ENCODE measurements at places on chromosomes 3 and 15.

DNA sequence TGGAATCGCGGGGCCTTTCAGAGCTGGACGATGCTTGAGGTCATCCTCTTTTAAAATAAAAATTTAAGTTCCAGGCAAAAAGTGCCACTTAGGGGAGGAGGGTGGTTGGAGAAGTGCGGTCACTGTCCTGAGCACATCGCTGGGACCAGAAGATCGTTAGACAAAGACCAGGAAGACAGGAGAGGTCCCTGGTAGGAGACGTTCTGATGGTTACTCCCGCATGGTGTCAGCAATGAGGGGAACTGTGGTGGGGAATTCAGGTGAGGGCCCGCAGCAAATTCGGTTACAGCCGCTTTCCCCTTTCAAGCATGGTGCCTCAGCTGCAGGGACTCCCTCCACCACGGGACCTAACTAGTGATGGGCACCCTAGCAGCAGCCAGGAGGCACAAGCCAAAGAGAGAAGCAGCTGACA is 1.0 kb upstream of the ISY1 start:
- DNase-seq: peak; percentile 16

- peak; percentile 39 for DNase-seq
These were observed 3.3 kb downstream of the TUBGCP5 start for GRCh38 chr15:23035964-23036566.

- DNase-seq: no peak
These were observed 34.1 kb upstream of the WNT5A start for GRCh38 chr3:55521064-55521737.

DNA sequence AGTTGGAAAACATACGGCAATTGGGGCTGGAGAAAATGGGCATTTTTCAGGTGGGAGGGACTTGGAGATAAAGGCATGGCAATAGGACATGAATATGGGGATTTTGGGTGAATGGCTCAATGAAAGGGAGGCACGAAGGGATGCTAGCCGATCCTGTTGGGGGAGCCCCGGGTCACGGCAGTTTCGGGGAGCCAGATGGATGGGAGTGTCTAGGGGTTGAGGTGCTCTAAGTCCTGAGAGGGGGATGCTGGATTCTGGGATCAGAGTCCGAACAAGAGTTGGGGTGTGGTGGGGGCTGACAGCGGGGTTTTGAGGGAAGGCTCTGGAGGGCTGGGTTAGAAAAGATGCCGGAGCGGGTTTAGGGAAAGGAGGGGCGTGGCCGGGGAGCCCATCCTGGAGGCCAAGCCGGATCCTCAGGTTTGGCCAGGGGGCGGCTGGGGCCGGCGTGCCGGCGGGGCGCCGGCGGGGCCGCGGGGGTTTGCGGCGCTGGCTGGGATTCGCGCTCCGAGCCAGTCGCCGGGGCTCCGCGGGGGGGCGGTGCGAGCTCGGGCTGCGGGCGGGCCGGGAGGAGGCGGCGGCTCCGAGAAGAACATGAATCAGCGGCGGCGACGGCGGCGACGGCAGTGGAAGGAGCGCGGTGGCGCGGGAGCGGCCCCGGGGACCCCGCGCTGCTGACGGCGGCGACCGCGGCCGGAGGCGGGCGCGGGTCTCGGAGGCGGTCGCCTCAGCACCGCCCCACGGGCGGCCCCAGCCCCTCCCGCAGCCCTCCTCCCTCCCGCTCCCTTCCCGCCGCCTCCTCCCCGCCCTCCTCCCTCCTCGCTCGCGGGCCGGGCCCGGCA is at the start of gene TYRO3:
TSS of gene TYRO3 (plus strand) at position 813 of the 839 bp plus-strand sequence. CDS start 46 bp downstream, outside the sequence.
- peak; percentile 72 for DNase-seq

GRCh38 chr3:148789146-148789545 is 38.5 kb upstream of the CPB1 start:
- no peak for DNase-seq

GRCh38 chr3:37899101-37899707 is 37.5 kb downstream of the CTDSPL start:
- DNase-seq: no peak

DNA sequence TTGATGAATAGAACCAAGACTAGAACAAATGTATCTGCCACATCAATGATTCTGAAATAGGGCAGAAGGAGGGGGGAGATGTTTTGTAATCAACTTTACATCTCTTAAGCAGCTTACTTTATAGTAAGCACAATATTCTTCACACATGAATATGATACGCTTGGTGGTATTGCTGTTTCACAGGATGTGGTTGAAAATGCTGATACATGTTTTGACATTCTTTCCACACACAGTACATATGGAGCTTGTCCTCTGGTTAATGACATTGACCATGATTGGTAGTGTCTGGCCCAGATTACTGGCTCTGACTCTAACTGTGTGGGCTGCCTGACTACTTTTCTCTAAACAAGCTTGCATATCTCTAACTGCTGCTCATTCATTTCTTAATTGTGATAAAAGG is 168.9 kb downstream of the KLHL25 start:
- no peak for DNase-seq

DNA sequence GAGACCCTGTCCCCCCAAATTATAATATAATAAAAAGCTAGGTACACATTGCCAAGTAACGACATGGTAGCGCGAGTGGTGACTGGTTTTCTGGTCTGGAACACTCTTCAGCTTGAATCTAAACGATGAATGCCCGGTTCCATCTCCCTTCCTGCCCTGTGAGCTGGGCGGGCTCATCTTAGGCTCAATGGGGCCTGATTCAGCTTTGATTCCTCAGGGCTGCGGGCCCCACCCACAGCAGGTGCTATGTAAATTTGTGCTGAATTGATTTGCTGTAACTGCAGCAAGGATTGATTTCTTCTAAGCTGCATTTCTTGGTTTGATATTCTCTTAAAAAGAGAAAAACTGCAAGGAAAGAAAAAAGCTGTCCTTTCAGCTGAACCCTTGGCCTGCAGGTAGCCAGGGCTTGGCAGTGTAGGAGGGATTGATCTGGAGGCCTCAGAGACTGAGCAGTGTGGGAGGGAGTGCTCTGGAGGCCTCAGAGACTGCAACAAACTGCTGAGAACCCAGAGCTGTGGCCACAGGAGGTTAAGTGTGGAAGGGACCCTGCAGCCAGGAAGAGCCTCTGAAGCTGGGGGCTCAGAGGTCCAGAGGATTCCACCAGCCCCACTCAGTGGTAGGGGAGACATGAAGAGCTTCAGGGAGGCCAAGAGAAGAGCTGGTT is 231.6 kb downstream of the XXYLT1 start:
- DNase-seq: no peak

GRCh38 chr3:157093096-157093495 is 66.9 kb downstream of the CCNL1 start:
- DNase-seq: no peak

GRCh38 chr3:47636921-47637320 is 58.3 kb upstream of the CSPG5 start:
- no peak for DNase-seq

DNA sequence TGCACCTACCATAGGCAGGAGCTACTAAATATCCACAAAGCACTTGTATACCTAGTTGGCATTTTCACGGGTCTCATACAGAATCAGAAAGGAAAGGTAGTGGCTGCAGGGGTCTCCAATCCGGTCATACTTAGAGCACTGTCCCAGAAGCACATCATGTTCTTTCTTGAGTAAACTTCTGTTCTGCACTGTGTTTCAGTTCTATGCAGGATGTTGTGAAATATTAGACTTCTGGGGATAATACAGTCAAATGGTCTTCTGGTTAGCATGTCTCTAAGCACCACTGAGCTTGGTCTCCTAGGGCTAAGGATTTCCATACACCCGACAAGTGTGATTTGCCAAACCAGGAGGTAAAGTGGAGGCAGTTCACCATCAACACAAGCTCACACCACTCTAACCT is 27.9 kb downstream of the MINDY4B start:
- no peak for DNase-seq

GRCh38 chr15:70521576-70522322 is 241.6 kb downstream of the UACA start:
- DNase-seq: no peak

DNA sequence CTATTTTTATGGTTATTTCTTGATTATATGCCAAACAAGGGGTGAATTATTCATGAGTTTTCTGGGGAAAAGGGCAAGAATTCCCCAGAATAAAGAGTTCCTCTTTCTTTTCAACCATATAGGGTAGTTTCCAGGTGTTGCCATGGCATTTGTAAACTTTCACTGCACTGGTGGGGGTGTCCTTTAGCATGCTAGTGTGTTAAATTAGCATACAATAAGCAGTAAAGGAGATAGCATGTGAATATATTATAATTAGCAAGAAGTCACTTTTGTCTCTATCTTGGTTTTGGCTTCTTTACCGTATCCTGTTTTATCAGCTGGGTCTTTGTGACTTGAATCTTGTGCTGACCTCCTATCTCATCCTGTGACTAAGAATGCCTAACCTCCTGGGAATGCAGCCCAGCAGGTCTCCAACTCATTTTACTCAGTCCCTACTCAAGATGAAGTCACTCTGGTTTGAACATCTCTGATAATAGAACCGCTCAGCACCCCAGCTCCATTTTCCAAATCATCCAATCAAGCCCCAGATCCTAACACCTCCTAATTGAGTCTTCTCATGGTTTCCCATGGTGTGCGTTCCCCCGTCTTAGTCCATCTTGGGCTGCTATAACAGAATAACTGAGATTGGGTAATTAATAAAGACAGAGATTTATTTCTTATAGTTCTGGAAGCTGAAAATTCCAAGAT is 3.4 kb upstream of the SELENOT start:
- DNase-seq: no peak

GRCh38 chr3:156332304-156332703 is 211.9 kb downstream of the KCNAB1 start:
- no peak for DNase-seq

GRCh38 chr15:90402223-90402622 is 14.2 kb downstream of the IQGAP1 start:
- DNase-seq: no peak

- no peak for DNase-seq
These were observed 542.6 kb downstream of the ZBBX start for GRCh38 chr3:166837535-166837934.

GRCh38 chr15:75095594-75095993 is 72.2 kb downstream of the PPCDC start:
- DNase-seq: no peak

DNA sequence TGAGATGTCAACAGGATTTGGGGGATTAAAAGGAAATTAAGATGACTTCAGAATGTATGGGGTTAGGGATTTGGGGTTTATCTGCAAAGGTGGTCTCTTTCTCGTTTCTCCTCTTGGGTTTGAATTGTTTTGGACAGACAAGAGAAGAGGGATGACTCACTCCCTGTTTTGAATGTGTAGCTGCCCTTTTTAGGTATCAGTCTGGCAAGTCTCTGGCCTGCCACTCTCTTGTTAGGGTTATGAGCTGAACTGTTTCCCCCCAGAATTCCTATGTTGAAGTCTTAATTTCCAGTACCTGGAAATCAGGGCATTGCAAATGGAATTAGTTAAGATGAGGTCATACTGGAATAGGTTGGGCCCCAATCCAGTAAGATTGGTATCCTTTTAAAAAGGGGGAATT is 291.7 kb downstream of the MEX3B start:
- no peak for DNase-seq

- DNase-seq: no peak
These were observed 14.6 kb downstream of the LRIG1 start for GRCh38 chr3:66486202-66486601.

DNA sequence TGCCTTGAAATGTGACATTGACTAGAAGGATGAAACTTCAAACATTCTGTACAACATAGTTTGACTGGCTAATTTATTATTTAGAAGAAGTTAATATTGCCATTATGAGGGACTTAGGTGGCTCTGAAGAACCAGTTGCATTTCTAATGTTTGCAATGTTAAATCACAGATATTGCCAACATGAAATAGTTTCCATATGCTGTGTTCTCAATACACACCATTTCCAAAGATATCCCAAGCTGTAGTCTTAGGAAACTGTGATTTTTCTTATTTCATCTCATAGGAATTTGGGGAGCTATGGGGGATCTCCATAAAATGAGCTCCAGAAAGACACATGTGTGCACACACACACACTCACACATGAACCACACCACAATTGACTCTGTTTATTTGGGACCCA is 36.3 kb downstream of the ALG1L2 start:
- DNase-seq: no peak

- no peak for DNase-seq
These were observed 790.1 kb downstream of the PLOD2 start for GRCh38 chr3:145370870-145371269.

DNA sequence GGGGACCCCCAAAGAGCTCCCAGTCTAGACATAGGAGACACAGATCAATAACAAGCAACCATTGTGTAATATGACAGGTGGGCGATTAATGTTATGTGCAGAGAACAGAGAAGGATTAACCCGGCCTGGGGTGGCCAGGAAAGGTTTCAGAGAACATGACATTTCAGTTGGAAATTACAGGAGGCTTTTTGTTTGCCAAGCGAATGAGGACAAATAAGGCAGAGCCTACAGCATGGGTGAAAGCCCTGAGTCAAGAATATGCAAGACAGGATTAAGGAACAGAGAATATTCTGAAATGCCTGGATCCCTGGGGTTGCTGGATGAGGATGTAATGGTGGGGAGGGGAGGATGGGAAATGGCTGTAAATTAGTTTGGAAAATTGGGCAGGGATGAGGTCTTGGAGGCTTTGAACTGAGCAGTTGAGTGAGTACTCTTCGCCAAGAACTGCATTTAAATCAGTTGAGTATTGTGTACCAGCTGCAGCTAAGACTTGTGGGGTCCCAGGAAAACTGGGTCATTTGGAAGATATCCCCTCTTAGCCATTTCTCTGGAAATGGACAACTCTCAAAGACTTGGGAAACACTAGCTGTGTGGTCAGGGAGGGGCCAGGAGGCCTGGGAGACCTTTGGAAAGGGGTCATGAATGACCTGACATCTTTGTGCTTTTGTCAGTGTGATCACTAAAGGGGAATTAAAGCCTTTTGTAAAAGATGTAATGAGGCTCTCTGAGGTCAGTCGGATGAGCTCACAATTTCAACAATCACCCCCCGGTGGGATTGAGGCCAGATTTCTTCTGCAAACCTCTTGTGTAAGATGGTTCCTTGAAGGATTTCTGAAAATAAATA is 198.6 kb upstream of the NR2E3 start:
- DNase-seq: no peak

DNA sequence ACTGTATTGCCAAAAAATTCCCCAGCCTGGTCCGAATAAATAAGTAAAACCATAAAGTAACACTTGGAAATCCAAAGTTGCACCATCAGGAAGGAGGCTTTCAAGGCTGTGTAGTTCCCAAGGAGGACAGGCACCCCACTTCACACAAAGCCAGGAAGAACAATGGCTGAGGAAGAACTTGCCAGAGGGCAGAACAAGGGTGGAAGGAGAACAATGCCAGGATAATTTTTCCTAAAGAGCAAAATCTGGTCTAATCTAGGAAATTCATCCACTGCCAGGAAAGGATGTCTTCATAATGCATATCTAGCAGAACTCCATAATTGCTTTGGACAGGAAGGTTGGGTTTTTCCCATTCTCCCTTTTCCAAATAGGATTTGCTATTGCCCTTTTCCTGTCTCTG is 15.7 kb upstream of the ARID3B start:
- no peak for DNase-seq

- DNase-seq: no peak
These were observed 9.9 kb upstream of the CEMIP start for GRCh38 chr15:80769153-80769828.

DNA sequence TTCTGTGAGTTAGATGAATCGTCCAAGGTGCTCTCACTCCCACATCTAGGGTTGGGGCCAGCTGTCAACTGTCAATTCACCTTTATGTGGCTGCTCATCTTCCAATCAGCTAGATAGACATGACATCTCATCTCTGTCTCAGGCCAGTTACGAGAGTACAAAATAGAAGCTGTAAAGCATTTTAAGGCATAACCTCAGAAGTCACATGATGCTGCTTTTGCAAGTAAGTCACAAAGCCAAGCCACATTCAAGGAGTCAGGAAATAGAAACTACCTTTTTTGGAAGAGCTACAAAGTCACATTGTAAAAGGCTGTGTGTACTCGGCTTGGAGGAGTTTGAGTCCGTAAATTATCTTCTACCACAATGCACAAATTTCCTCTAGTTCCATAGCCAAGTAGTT is 5.1 kb upstream of the CCR1 start:
- no peak for DNase-seq
